NCI-H526 (cell line): ENCODE measurements at places on chromosomes 7 and 10.

- no peak for DNase-seq
Measured at GRCh38 chr7:26305090-26305868, 13.6 kb downstream of the SNX10 start.

DNA sequence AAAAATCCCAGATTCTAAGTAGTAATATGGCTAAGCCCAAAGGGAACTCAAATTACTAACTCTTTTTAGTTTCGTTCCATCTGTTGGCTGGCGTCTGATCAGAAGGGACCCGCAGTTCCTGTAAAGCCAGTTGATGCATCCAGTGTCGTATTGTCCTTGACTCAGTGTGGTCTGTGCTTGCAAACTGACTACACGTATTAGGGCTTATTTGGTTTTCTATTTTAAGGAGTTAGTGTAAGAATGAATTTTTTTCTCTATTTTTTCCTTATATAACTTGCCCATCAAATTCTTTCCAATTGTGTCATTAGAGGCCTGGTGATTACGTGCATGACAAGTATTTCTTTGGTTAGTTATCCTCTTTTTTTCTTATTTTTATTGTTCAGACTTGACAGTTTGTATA lies 9.7 kb downstream of the ABCA13 start:
- DNase-seq: no peak

DNA sequence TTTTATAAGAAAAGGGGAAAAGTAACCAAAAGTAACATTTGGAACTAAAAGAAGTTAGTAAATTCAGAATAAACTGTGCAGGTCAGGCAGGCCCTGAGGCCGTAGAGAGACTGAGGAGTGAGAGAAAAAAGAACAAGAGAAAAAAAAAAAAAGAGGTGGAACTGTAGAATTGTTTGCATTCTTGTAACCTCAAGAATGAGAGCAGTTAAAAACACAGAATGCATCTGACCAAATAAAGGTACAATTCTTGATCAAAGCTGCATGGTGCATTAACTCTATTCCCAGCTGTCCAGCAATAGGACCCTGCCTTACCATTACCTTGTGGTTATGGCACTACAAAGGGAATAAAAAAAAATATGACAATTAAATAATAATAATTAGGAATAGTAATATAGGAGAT lies 170.1 kb upstream of the SEMA3A start:
- no peak for DNase-seq

DNA sequence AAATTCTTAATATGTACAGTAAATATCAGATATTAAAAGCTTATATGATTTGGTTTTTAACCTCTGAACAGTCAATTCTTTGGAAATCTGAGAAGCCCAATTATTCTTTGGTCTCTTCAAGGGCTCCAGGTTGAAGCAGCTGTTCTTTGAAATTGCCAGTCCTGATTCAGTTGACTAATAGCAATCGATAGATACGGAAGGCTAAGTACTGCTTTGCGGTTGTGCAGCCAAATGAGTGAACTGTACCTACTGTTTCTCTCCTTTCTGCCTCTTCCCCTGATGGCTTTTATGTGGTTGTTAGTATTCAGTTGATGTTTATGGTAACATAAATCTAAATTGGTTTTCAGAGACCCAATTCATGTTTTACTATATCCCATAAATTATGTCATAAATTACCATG lies 103.1 kb upstream of the RPA3 start:
- no peak for DNase-seq

DNA sequence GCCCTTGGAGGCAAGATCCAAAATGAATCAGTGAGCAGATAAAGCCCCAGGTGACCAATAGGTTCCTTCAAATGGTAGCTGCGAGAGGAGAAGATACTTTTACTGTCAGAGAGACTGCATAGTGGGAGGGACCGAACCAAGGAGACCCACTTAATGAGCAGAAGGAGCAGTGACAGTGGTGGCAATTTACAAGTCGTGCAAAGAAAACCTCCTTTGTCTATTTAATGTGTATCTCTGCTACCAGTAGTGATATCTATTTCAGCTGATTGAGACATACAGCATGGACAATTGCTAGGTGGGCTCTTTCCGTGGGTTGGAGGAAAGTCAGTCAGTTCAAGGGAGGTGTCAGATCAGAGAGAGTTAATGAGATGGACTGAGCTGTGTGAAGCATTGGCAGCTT lies 480.4 kb downstream of the GATA3 start:
- no peak for DNase-seq

DNA sequence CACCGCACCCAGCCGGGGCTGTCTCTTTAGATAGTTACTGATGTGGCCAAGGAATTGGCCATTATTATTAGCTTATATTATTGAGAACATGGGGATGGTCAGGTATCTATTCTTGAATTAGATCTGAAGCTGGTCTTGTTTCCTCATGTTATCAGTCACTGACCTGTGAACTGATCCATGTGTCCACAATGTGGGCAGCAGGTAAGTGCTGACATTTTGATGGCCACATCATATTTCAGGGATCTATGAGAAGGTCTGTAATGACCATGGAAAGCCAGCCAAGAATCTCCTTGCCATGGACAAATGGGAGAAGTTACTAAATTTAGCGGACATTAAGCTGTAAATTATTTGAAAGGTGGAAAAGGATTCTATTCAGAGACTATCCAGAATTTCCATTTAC lies 61.4 kb downstream of the GBF1 start:
- no peak for DNase-seq

DNA sequence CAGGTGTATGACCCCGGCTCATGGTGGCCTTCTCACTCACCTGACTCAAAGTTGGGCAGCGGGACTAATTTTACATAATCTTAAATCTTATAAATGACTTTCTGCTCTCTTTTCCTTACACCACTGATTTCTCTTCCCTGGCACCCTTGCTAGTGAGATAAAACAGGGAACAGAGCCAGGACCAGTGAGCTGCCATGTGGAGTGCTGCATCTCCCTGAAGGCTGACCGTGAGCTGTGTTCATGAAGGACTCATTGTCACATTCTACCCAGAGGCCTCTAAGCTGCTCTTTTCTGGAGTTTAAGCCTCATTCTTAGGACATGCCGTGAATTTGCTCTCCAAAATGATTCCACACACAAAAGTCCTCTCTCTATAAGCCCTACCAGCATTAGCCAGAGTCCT lies 762.3 kb downstream of the AUTS2 start:
- no peak for DNase-seq

GRCh38 chr7:138842111-138842510 lies 44.1 kb upstream of the ATP6V0A4 start:
- no peak for DNase-seq

GRCh38 chr10:85607043-85607695 lies 759.4 kb downstream of the GRID1 start:
- no peak for DNase-seq

DNA sequence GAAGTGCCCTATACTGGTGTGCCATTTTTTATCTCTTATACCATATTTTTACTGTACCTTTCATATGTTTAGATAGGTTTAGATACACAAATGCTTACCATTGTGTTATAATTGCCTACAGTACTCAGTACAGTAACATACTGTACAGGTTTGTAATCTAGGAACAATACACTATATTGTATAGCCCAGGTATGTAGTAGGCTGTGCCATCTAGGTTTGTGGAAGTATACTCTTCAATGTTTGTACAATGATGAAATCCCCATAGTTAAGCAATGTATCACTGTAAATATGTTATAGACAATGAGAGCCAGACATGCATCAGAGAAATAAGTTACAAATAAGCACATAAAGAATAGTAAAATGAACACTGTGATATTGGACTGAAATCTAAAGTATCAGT lies 109.1 kb downstream of the IQUB start:
- DNase-seq: no peak

DNA sequence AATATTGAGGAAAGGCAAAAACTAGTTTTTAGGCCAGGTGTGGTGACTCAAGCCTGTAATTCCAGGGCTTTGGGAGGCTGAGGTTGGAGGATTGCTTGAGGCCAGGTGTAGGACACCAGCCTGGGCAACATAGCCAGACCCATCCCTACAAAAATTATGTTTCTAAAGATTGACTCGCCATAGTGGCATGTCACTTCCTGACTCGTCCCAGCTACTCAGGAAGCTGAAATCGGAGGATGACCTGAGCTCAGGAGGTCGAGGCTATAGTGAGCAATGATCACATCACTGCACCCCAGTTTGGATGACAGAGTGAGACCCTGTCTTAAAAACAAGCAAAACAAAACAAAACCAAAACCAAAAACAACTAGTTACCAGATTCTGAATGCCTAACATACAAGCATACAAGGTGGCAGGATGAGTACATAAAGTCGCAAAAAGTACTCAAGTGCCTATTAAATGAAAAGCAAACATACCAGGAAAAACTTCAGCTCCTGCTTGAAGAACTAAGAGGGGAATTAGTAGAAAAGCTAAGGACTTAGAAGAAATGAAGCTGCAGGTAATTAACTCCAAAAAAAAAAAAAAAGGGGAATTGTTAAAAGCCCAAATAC lies 14.1 kb downstream of the ZNF398 start:
- DNase-seq: no peak

DNA sequence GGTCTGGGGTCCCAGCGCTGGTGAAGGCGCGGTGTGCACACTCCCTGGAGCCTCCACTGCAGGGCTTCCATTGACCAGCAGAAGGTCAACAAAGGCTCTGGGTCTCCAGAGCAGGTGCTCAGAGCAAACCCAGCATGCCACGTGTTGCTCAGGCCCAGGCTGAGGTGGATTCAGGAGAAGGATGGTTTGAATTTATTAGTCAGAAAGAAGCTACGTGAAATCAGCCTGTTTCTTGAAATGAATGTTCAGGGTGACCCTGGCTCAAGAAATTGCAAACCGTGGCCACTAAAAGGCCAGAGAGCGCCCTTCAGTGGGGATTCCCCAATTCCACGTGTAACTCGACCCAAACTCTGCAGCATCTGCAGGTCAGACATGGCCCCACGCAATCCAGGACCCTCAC lies 82.7 kb upstream of the PFKP start:
- DNase-seq: no peak

GRCh38 chr10:71064413-71065118 lies 147.8 kb upstream of the UNC5B start:
- no peak for DNase-seq

DNA sequence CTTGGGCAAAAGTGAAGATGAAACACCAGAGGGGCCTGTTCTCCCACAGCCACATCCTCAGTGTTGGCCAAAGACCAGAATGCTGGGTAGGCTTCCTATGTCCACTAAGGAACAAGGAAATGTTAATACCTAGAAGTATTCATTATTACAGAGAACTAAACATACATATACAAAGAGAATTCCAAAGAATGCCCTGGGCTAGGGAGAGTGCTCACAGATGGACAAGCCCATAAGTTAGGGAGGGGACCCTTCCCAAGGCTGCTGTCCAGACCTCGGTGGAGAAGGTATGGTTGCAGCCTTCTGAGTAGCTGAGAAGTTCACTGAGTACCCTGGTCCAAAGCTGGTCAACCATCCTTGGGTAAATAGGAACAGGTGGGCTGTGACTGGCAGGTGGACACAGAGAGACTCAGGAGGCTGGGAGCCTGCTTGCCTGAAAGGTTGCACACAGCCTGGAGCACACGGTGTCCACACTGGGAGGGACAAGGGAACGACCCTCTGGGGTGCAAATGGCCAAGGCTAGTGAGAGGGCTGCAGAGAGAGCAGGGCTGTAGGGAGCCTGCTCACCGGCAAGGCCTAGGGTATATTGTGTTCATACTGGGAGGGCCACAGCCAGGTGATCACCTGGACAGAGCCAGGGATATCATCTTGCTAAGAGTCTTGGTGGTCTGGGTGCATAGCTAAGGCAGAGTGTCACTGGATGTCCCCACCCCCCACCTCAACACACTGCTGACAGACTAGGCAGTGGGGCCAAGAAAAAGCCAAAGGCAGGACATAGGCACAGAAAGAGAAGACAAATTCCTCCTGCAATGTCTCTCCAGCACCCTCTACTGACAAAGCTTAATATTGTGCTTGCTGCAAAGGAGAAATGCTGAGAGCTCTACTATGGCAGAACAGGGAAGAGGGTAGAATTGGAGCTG lies 40.3 kb downstream of the CPVL start:
- DNase-seq: peak; percentile 31

DNA sequence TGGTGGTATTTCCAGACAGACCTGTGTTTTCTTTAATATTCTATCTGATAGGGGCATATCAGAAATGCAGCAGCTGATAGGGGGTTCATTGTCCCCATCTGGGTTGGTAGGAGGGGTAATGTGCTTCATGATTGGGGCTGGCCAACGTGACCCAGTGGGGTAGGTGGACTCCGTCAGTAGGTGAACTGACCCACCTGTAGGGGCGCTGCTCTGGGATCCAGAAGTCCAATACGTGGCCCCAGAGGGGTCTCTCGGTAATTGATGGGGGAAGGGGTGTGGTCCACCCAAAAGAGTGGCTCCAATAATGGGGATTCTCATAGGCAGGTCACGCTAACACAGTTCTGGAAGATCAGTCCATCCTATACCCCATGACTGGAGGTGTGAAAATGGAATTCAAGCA lies 112.0 kb downstream of the PRLHR start:
- no peak for DNase-seq

DNA sequence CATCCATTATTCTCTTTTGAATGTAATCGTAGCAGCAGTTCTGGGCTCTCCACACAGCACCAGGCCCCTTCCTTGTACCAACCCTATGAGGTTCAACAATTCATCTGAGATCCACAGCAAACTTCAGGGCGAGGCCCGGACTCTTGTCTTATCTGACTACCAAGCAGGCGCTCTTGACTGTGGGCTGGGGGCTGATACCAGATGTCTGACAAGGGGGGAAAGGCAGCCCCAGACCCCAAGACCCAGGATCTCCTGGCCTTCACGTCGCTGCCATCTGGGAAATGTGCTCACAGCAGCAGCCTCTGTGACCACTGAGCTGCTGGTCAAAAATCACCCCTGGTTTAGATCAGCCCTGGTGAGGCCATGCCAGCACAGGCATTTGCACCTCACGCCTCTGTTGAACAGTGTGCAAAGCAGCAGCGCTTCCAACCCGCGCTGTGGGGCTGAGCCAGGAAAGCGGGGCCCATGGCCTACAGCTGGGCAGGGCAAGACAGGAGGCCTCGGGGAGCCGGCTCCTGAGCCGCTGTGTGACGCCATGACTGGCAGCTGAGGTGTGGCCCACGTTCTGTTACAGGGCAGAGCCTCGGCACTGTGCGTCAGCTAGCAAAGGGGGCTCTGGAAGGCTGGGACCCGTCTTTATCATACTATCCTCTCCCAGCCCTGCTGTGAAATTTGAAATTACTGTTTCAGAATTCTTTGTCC lies 143.9 kb downstream of the PAXIP1 start:
- DNase-seq: no peak

DNA sequence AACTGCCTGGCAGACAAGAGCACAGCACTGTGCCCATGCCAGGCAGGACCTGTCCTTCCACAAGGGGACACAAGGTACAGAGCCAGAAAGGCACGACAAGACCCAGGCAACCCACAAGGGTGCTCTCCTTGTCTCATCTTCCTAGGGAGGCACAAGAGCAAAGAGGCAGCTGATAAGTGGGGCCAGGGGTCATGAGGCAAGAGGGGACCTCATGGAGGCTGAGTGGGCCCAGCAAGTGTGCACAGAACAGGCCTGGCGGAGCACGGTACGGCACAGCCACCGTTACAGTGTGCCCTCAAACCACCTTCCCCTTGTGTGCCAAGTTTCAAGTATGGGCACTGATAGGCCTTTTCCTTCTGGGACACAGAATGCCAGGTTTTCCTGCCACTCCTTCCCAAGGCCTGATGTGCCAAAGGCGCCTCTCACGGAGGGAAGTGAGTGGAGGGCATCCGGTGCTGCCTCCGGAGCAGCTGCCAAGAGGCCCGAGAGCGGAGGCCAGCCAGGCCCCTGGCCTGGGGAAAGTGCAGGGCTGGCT lies 75.6 kb downstream of the FAM53B start:
- no peak for DNase-seq

- DNase-seq: no peak
Measured at GRCh38 chr7:40824461-40824860, 689.7 kb downstream of the SUGCT start.

- no peak for DNase-seq
Measured at GRCh38 chr10:100318207-100318606, 11.8 kb downstream of the PKD2L1 start.
